ENCODE measurements at places on chromosomes 3 and 15. TPM values are rescaled to one million over a fixed set of nuclear protein-coding genes. Genes with fewer than 3 reads are reported as not detected.

Gene RHCG
- total RNA-seq, result not detected

Gene MME
- total RNA-seq, result 4.4 TPM

DNA sequence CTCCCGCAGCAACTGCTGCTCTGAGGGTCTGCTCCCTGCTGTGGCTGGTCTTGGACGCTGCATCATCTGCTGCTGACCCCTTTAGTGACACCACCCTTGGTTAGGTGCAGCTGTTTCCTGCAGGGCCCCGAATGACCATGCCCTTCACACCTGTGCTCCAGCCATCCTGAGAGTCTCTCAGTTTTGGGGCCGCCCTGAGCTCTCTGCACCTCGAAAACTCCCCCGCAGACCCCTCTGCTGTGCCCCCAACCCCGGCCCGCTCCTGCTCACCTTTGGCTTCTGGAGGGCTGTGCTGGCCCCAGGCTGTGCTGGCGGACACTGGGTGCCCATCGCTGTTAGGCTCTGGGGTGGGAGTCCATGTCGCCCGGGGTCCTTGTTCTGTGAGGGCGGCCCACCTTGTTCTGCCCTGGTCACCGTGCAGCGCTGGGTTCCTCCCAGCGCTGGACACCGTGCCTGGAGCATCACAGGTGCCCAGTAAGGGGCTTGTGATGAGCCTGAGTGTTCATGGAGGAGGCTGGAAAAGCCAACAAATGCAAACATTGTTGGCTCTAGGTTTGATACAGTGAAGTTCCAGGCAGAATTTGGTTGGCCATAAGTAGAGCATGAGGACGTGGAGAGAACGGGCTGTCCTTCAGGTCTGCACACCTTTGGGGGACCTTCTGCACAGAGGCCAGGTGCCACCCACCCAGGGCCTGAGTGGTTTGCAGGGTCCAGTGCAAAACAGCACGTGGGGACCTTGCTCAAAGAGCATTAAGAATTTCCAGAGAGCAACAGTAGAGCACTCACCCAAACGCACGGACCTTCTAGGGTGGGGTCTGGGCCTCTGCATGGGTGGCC is 12.3 kb downstream of the ABTB1 start:
- H3K4me3 ChIP-seq, result no peak overlapping the region
- DNase-seq, result peak; percentile 50
- no peaks in the 10 kb centered on the region for H3K4me1 ChIP-seq
- H3K27ac ChIP-seq, result no peak overlapping the region
- H3K36me3 ChIP-seq, result no peaks in the 10 kb centered on the region
- H3K27me3 ChIP-seq, result no peaks in the 10 kb centered on the region

Gene CKMT1B
- total RNA-seq, result not detected

GRCh38 chr3:183967693-183968092 is 50.0 kb downstream of the ABCC5 start:
- no peaks in the 10 kb centered on the region for H3K27me3 ChIP-seq
- peaks cover 8% of the 10 kb centered on the region for H3K36me3 ChIP-seq
- H3K4me3 ChIP-seq, result no peak overlapping the region
- no peaks in the 10 kb centered on the region for H3K4me1 ChIP-seq
- no peak for DNase-seq

Measured in aorta (tissue), 5 donors.